ENCODE measurements at places on chromosomes 4 and X.

DNA sequence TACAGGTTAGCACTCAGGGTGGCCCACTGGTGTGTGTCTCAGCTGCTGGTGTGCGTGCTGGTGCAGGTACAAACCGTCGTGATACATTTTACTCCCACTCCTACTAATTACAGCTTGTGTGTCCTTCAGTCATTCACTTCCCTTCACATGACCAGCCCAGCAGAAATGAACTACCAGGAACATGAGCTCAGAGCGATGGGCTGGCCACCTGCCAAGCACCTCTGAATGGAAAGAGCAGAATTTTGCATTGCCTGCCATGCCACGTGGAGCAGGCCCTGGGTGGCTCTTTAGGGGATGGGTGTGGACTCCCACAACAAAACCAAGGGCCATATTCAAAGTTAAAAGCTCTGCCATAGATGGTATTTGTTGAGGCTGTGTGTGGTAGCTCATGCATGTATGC lies 58.9 kb upstream of the PGM2 start:
- DNase-seq, result peak; percentile 82

DNA sequence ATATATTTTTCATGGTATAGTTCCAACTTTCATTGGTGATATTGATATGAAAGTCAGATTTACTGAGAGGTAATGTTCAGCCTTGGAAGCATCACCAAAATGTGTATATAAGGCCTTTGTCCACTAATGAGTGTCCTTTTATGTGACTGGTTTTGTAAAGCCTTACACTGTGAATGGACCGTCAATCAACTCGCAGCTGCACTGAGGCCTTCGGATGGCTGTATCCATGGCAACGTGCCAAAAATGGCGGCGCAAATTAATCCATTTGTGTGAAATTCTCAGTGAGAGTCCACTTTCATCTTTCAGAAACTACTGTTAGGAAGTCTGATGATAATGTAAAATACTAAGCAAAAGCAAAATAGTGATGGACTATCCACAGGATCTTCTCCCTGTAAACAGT lies 131.7 kb downstream of the SPCS3 start:
- no peak for DNase-seq

- DNase-seq, result no peak
Measured at GRCh38 chrX:39311646-39312045, 510.4 kb downstream of the MID1IP1 start.

- DNase-seq, result peak; percentile 34
Measured at GRCh38 chrX:133921764-133922389, 63.5 kb downstream of the GPC3 start.

DNA sequence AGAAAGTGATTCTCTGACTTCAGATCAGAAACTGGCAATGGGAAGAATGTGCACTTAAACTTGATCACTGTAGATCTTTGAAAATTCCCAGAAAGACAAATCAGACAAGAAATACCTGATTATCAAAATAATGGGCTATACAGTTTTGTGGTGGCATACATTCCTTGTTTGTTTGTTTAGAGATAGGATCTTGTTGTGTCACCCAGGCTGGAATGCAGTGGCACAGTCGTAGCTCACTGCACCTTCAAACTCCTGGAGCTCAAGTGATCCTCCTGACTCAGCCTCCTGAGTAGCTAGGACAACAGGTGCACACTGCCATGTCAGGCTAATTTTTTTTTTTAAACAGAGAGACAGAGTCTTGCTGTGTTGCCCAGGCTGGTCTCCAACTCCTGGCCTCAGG lies 81.0 kb upstream of the SPRY1 start:
- DNase-seq, result no peak

DNA sequence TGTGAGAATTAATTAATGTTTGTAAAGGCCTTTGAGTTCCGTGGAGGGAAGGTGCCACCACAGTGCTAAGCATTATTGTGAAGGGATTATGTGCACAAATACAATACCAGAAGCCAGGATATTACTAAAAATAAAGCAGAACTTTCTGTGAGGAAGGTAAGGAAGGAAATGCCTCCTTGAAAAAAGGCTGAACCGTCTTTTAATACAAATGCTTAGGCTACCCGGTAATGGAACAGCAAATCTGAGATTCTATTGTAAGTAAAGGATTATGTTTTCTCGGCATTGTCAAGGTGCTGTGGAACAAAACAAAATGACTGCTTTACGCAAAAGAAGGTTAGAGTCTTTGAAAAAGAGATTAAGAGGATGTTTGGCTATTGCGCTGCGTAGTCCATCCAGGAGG lies 57.9 kb upstream of the SPRY1 start:
- DNase-seq, result no peak

DNA sequence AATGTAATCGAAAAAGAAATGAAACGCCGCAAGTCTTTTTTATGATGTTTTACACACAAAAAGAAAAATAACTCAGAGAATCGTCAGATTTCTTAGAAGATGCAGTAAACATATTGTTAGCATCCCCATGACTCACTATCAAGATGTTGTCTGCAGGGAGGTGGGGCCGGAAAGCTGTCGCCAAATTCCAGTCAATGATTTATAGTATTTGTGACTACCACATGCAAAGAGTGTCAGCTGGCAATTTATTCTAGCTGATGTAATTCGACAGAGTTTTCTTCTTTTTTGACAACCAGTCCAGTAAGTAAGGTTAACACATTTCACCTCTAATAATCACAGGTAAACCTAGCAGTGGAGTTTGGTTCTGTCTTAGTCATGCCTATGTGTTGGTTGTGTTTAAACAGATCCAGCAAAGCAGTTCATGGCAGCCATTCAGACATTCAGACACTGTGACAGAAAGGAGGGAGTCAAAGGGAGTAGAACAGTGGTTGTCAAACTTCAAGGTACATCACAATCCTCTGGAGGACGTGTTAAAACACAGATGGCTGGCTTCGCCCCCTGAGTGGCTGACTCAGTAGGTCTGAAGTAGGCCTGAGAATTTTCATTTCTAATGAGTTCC lies 19.8 kb upstream of the PPP1R2C start:
- no peak for DNase-seq

- no peak for DNase-seq
Measured at GRCh38 chrX:84199688-84200087, 11.7 kb upstream of the RPS6KA6 start.

DNA sequence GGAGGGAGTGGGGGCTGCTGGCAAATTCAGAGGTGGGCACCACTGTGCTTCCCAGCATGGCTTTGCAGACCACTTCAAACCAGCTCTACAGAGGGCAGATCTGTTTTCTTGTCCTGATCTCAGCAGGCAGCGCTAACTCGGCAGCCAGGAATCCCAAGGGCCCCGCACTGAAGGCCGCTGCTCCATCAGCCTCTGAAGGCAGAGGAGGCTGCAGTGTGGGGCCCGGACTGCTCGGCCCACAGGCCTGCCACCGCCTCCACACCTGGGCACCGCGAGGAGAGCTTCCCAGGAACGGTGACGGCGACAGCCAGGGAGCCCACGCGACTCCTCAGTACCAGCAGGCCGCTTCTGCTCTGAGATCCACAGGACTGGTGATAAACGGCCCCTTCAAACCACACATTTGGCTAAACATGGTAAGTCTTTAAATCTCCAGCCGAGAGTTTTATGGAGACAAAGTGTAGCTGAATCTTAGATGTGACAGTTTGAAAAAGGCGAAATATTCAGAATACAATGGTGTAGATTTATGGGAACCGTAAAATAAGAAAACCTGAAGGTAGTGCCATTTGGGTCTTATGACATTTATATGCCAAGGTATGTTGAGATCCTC lies 23.6 kb downstream of the DCTD start:
- no peak for DNase-seq

DNA sequence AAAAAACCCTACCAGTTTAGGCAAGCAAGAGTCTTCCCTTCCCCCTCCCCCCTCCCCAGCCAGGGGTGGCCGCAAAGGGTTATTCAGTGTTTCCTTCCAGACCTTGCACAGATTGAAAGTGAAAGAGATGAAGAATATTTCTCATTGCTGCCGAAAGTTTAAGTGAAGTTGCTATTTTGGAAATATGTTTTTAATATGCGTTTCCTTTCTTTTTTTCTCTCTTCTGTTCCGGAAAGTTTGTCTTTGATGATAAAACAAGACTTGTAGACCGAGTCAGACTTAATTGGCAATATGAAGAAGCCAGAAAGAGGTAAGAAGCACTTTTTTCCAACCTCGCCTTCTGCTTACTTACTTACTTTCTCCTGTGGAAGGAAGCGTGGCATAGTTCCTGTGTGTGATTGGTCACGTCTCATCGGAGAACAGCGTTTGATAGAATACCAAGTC lies 58.5 kb upstream of the CLCN4 start:
- peak; percentile 28 for DNase-seq

- no peak for DNase-seq
Measured at GRCh38 chr4:105207386-105207785, 60.7 kb downstream of the TET2 start.

DNA sequence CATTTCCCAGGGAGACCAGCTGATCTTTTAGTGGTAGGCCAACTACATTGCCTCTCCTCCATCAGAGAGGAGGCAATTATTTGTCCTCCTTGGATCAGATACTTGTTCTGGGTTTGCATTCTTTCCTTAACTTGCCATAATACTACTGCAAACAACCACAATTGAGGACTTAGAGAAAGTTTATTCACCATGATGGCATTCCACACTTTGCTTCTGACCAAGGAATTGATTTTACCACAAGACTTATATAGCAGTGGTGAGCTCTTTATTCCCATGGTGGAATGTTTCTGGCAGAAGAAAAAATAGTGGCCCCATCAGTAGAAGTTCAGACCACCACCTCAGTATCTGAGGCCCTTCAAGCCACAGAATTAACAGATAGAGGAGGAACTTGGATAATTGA lies 123.9 kb upstream of the PPP3CA start:
- no peak for DNase-seq

- no peak for DNase-seq
Measured at GRCh38 chr4:81062001-81062400, 31.5 kb downstream of the BMP3 start.

- no peak for DNase-seq
Measured at GRCh38 chr4:108400309-108400708, 220.1 kb upstream of the RPL34 start.

- DNase-seq, result no peak
Measured at GRCh38 chr4:186712690-186713089, 11.0 kb downstream of the FAT1 start.

GRCh38 chr4:38822748-38823303 lies 18.2 kb upstream of the TLR1 start:
- DNase-seq, result no peak

- no peak for DNase-seq
Measured at GRCh38 chr4:121978172-121978516, 26.3 kb upstream of the TRPC3 start.

GRCh38 chrX:150355913-150356312 lies 7.2 kb upstream of the MAMLD1 start:
- no peak for DNase-seq

- DNase-seq, result no peak
Measured at GRCh38 chr4:88809576-88810219, 112.1 kb upstream of the NAP1L5 start.

DNA sequence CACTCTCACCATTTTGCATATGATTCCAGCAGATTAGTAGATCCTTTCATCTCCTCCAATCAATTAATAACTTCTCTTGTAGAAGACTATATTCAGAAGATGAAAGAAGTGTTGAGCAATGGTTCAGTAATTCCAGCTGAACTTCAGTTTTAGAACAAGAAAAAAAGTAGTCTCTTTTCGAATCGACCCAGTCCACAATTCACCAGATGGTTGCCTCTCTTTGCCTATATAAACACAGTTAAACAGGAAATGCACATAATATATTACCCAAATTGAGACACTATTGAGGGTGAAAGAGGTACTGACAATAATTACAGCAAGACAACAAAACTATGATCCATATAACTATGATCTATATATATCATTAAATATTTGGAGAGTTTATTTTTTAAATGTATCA lies 16.8 kb upstream of the FAM241A start:
- DNase-seq, result no peak

DNA sequence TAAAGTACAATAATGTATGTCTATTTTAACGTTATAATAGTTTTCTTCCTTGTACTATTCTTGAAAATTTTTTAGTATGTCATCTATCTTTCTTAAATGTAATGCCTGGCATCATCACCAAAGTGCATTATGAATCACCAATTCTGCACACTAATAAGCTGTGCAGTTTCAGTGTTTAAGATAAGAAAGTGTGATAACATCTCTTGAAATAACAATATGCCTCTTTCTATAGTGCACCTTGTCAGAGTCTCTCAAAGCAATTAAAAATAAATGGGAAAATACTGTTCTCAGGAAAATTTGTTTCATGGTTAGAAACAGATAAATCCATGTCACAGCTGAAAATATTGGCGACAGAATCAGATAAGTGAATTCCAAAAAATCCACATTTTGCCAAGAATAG lies 457.4 kb upstream of the PCDH10 start:
- no peak for DNase-seq

DNA sequence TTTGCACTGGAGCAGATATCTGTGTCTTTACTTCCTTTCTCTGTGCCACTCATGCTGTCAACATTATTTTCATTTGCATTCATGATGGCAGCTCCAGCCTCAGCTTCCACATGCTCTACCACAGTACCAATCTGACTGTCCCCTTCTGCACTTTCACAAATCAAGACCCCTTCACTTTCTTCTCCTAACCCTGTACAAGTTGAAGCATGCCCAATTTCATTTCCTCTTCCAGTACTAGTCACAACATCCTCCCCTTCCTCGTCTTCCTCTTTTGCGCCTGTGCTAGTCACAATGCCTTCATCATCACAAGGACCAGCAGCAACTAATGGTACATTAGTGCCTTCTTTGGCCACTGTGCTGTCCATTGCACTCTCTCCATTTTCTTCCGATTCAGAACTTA lies 26.5 kb downstream of the BOD1L1 start:
- DNase-seq, result no peak

DNA sequence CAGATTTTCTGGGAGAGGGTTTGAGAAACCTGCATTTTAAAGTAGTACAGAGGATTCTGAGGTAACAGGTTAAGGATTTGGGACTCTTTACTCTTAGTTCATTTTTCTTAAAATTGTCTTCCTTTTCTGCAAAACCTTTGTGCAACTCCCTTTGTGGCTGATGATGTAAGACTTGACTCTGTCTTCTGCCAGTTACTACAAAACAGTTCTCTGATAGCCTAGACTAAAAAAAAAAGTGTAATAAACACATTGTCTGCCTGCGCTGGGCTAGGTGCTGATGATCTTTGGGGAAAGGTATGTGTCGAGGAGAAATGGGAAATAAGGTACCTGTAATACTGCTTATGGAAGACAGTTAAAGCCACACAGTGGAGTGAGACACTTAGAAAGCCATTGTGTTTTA lies 28.7 kb downstream of the IL13RA1 start:
- peak; percentile 38 for DNase-seq

DNA sequence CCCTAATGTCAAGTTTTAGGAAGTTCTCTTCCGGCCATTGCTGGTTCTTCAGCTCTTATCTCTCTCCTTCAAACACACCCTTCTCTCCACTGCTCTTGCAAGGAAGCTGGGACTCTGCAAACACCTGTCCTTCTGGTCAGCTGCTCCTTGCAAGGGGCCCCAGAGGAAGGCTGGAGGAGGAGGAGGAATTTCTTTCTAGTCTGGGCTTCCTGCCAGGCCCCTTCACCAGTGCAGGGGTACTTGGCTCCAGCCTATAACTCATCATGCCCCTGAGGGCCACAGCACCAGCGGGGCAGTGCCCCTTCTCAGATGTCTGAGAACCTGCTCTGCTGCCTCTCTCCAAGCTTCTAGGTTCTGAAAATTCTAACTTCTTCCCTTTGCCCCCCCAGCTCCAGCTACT lies 46.7 kb downstream of the REELD1 start:
- DNase-seq, result no peak

- DNase-seq, result peak; percentile 82
Measured at GRCh38 chr4:15436513-15436912, 8.7 kb downstream of the C1QTNF7 start.
